Activated CD8-positive, alpha-beta memory T cell treated with anti-CD3 and anti-CD28 coated beads, Interleukin-2, amount 50 U/mL, for 4 hours (primary cell): ENCODE measurements at places on chromosomes 1 and 21.

DNA sequence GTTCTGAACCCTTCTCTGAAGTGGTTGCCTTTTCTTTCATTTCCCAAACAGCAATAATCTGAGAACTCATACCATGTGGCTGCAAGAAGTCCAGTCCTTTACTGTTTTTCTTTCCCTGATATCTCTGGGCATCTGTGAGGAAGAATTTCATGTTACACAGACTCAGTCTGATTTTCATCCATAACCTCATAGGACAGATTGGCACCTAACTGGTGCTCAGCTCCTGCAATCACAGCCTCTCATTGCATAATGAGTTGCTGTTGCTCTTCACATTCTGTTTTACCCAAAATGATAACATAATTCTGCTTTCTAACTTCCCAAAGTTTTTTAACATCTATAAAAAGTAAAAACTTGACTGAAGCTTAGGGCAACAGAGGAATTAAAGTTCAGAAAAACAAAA, 472.2 kb upstream of the PBX1 start:
- no peak for DNase-seq

DNA sequence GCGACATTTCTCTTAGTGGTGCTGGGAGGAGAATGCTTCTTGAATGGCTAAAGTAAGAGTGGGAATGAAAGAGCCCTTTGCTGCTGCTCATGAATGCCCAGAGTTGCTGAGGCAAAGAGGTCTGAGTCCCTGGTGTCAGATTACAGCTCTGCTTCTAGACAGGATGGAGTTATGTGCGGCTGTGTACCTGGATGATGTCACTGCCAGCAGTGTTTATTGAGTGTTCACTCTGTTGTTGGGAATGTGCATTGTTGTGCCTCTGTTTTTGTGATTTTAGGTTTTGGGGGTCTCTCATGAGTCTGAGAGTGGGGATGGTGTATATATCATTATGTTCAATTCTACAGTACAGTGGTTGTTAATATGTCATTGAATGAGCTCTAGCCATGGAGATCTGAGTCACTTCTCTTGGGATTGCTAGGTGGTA, 2.7 kb downstream of the CDC14A start:
- no peak for DNase-seq

- DNase-seq, result no peak
Measured at GRCh38 chr1:230788561-230789275, 41.5 kb downstream of the CAPN9 start.

DNA sequence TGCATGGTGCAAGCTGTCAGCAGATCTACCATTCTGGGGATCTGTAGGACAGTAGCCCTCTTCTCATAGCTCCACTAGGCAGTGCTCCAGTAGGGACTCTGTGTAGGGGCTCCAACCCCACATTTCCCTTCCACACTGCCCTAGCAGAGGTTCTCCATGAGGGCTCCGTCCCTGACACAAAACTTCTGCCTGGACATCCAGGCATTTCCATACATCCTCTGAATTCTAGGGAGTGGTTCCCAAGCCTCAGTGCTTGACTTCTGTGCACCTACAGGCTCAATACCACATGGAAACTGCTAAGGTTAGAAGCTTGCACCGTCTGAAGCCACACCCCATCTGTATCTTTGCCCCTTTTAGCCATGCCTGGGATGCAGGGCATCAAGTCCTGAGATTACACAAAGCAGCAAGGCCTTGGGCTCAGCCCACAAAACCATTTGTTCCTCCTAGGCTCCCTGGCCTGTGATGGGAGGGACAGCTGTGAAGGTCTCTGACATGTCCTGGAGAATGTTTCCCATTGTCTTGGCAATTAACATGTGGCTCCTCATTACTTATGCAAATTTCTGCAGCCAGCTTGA, 117.0 kb upstream of the NFIA start:
- no peak for DNase-seq

GRCh38 chr1:83596331-83596730, 402.6 kb downstream of the TTLL7 start:
- no peak for DNase-seq

DNA sequence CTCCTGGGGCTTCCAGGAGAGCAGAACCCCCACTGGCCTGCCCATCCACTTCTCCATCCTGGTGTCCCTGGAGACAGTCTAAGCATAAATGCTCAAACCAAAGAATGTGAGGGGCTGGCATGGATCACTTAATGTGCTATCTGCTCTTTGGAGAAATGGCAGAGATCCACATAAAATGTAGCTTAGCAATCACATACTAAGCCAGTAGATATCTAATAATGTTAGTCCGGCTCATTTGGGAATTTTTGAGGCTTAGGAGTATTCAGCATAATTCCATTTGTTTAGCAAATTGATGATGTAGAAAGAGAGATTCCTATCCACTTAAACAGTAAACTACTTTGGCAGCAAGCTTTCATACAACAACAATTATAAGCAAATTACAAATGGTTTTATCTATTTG, 90.7 kb downstream of the TENT5C start:
- DNase-seq, result no peak

- DNase-seq, result no peak
Measured at GRCh38 chr21:38306433-38307141, 49.8 kb downstream of the KCNJ15 start.

DNA sequence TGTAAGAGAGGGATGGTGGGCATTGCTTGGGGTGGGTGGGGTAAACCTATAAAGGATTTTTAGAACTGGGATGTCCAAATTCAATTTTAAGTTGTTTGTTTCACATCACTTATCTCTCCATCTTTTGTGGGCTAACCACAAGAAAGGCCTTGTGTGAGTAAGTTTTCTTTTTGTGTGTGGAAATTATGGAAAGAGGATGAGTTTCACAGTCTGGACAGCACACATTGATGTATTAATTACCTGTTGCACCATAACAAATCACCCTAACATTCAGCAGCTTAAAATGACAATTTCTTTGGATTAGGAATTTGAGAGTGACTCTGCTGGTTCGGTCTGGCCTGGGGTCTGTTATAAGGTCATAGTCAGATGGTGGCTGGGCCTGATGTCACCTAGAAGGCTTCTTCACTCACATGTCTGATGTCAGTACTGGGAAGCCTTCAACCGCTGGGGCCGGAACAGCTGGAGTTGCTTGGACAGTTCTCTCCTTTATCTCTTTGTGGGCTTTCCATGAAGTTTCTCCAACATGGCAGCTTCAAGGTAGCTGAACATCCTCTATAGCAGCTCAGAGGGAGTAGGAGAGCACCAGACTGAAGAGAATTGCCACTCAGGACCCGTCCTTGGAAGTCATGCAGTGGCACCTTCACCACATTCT, 2.0 kb upstream of the COL9A2 start:
- no peak for DNase-seq

DNA sequence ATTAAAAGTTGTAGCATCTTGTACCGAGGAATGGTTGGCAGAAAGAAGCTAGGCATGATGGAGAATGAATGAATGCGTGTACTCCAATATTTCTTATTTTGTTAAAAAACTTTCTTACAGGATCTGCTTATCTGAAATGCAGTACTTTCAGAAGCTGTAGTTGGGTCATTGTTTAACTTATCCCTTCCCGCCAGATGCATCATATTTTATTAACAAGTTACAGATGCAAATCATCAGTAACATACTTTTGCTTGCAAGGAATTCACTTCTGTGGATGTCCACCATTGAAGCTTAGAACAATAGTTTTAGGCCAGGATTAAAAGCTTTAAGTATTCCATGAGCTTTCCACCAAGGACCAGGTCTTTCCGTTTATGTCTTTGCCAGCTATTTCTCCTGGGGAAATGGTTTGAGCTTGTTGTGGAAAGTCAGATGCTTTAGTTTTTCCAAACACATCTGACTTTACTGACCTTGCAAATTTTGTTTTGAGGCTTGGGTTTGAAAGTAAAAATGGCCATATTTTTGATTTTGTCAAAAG, 65.4 kb downstream of the PATJ start:
- DNase-seq, result no peak

DNA sequence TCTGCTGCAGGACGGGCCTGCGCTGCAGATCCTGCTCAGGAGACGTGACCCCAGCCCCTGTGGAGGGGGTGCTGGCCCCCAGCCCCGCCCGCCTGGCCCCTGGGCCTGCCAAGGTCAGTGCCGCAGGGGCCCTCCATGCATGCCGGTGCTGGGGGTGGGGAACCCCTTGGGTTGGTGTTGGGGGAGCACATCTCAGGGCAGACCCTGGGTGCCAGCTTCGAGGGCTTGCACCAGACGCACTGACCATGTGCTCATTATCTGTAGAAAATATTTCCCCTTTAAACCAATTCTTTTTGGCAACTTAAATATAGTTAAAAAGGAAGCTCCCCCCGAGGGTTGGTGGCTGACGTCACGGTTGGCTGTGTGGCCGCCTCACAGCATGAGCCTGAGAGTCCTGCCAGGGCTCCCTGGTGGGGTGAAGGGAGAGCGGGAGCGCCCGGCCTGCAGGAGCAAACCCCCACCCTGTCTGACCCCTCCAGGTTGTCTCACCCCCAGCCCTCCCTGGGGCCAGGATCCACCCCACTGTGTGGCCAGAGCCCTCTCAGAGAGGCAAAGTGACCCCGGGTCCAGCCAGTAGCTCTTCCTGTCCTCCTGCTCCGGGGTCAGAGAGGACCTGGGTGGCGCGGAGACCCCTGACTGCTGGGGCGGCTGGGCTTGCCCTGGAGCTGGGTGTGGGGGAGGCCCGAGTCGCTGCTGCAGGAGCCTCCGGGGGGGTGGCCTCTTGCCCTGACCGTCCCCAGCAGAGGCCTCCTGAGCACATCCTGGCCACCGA, 5.3 kb upstream of the PFKL start:
- no peak for DNase-seq

DNA sequence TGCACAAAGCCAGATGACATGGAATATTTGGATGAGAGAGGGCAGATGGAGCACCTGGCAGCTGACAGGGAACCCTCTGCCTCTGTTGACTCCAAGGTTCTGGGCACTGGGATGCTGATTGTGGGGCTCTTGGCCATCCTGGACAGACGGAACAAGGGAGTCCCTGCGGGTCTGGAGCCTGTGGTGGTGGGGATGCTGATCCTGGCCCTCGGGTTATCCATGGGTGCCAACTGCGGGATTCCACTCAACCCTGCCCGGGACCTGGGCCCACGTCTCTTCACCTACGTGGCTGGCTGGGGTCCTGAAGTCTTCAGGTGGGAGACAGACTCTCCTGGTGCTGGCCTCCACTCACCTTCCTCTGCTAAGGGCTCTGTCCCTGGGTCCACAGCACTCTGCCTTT, 1.8 kb upstream of the ATP8B2 start:
- DNase-seq, result no peak

DNA sequence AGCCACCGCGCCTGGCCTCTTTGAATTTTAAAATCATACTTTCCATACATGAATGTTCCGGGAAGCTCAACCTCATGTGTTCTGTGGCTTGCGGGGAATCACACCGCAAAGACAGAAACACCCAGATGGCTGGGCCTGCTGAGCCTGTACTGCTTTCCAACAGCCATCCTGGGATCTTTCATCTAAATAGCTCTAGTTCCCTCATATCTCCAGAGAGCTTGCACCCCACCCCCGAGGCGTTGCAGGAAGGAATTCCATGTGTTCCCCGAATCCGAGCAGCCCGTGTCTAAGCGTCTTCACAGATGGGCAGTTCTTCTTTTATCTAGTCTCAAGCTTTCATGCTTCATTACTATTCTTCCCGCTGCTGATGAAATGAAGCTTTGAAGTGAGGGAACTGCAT, 66.4 kb downstream of the IGSF21 start:
- no peak for DNase-seq

DNA sequence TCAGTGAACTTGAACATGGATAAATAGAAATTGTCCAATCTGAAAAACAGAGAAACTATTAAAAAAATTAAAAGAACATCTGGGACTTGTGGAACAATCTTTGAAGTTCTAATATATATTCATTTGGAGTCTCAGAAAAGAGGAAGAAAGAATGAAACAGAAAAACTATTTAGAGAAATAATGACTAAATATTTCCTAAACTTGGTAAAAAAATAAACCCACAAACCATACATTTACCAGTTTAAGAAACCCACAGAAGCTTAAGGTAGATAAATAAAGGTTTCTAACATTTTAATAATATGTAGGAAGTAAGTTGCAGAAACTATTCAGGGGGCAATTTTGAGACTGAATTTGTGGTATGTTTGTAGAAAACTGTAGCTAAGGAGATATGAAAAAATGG, 437.8 kb downstream of the PTBP2 start:
- no peak for DNase-seq

- no peak for DNase-seq
Measured at GRCh38 chr1:198901266-198901665, 262.4 kb downstream of the PTPRC start.

DNA sequence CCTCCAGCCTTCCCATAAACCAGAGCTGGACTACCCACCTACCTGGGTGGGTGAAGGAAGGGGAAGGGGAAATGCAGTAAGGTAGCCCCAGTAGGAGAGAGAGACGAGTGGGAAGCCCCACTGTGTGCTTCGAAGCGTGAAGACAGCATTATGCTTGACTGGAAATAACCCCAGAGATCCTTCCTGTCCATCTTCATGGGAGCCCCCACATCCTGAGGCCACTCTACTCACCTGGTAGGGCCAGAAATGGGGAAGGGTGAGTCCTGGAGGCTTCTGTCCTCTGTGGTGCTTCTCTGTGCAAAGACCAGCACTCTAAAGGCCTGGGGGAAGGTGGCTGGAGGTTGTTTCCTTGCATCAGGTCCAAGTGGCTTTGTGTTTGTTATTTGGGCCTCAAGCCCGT, 10.0 kb upstream of the RASSF5 start:
- DNase-seq, result no peak

DNA sequence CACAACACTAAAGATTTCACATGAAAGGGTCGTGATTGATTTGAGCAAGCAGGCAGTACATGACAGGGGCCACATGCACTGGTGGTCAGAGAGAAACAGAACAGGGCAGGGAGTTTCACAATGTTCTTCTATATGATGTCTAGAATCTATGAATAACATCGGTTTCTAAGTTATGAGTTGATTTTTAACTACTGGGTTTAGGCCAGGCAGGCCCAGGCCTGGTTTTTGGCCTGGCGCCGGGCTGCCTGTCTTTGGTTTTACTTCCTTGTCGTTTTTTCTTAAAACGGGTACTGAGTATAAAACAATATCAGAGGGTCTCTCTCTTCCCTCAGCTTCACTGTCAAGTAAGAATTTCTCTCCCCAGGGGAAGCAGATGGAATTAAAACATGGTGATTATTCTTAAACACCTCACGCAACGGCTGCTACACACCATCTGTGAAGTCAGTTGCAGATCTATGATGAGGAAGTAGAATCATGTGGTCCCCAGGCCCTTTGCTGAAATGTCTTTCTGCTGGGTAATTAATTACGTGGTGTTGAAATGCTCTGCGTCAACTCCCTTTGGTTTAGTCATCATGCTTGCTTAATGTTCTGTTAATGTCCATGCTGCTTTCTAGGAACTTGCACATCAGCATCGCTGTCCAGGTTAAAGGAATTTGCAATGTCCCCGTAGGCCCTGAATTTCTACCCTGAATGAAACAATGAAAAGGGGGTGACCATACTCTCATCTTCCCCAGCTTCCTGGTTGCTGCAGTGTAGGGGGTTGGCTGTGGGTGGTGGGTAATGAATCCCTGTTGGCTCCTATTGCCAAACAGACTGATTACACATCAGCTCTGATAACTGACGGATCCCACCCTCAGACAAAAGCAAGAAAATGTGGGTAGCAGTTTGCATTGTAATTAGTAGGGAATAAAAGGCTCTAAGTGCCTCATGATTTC, 70.3 kb downstream of the SERINC2 start:
- no peak for DNase-seq
